ENCODE measurements at places on chromosomes 5 and 9.

GRCh38 chr5:106680330-106680729 is 990.4 kb downstream of the EFNA5 start:
- no peak for DNase-seq

- DNase-seq: no peak
Measured at GRCh38 chr9:68523367-68523936, 17.2 kb downstream of the TMEM252 start.

DNA sequence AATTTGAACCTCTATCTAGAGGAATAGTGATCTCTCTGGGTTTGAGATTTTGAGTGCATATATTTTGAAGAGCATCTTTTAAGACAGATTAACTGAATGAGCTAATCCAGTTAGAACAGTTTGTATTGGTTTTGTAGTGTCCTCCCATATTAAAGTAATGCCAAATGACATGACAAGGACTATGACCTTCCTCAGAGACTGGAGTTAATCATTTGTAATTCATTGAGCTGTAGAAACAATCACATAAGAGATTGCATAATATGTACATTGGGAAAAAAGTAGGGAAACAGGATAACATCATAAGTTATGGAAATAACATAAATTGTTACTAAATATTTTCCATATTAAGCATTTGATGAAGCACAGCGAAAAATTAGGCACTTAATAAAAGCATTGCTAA is 45.8 kb upstream of the PRDM9 start:
- DNase-seq: no peak

DNA sequence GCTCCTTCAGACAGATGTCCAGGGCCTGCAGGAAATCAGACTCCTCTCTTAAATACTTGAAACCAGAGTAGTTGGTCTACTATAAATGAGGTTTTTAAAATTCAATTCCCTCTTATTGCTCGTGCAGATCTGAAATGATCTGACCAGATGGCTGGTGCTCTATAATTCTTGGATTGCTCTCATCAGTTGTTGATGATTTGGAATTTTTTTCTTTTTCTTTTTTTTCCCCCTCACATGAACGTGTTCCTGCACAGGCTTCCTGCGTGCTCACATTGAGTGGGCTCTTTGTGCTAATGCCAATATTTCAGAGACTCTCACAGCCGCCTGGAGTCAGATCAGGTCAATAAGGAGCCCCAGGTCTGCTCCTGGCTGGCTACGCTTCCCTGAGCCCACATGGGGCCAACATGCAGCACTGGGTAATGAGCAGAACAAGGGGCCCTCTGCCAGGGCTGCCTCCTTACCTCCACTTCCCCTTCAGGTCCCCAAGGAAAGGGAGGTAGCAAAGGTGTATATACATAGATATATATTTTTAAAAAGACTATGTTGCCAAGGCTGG is 82.0 kb downstream of the SIL1 start:
- DNase-seq: no peak

- no peak for DNase-seq
Measured at GRCh38 chr9:127682351-127683136, 24.2 kb upstream of the CFAP157 start.

- no peak for DNase-seq
Measured at GRCh38 chr9:33893861-33894260, 76.9 kb downstream of the UBE2R2 start.

DNA sequence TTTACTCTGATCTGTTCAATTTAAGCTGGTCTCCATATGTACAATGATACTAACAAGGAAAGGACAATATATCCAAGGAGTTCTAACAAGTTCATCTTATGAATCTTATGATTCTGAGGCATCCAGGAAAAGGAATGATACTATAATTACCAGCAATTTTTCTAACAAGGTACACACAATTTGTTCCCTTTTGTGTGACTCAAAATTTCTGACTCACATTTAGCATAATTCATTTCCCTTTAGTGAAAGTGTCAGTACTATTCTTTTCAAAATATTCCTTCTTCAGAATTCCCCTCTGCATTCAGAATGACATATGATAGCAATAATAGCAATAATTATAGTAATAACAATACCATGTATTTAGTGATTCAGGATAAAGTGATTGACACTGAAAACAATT is 594.8 kb downstream of the DMRTA1 start:
- no peak for DNase-seq

GRCh38 chr9:118034701-118035100 is 330.5 kb downstream of the TLR4 start:
- DNase-seq: no peak

DNA sequence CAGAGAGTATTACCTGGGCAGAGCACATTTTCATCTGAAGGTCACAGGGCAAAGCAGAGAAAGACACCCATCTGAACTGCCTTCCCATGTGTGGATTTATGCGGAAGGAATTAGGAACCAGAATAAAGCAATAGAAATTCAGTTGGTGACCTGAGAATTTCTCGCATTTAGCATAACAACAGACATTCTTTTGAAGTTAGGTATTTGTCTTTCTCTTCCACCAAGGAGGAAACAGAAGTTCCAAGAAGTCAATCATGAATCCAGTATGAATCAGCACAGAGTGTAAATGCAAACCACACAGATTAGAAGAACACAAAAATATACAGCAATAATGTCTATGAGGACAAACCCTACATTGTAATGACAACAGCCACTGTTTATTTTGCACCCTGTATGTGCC is 515.2 kb upstream of the BRINP1 start:
- DNase-seq: no peak

DNA sequence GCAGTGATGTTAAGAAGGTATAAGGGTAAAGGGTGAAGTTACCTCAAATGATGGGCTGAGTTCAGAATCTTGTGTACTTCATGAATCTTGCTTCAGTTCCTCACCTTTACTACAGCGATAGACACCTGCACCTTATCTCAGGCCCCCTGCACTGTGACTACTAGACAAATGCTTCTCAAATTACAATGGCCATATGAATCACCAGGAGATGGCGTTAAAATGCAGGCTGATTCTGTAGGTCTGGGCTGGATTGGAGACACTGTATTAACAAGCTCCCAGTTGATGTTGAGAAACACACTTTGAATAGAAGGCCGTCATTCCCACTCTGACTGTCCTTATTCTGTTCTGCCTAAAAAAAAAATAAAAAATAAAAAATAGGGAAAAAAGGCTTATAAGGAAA is 29.8 kb downstream of the TARS1 start:
- no peak for DNase-seq

GRCh38 chr9:10235376-10235775 is 377.4 kb downstream of the PTPRD start:
- DNase-seq: no peak

GRCh38 chr9:21668516-21668915 is 133.9 kb upstream of the MTAP start:
- no peak for DNase-seq

DNA sequence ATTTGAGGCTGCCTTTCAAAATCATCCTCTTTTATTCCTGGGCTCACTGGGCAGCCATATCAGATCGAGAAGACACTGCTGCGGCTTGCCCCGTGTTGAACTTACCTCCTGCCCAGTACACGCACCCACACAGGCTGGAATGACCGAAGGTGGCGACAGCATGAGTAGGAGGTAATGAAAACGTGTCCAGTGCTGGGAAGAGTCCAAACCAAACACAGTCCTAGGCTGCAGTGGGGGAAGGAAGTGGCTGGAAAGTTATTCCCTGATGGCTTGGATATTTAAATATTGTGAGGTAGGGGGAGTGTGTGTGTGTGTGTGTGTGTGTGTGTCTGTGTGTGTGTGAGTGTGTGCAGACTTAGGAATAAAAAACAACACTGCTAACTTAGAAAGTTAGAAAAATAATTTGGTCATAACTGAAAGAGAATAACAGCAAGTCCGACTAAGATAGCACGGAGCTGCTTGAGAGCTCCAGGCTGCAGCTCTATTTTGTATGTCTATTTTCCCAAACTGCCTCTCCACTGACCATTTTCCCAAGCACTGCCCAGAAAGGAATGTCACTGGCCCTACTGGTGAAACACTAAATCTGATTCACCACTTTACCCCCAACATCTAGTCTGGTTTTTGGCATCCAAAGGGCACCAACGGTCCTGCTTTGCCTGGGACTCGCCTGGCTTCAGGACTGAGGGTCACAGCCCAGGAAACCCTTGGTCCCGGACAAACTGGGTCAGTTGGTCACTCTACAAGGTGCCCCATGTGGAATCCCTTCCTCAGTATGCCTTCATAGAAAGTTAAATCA is 41.2 kb downstream of the ANKH start:
- DNase-seq: no peak

- no peak for DNase-seq
Measured at GRCh38 chr9:25449503-25449902, 228.7 kb downstream of the TUSC1 start.

- peak; percentile 69 for DNase-seq
Measured at GRCh38 chr9:34546834-34547827, 24.3 kb upstream of the ENHO start.

DNA sequence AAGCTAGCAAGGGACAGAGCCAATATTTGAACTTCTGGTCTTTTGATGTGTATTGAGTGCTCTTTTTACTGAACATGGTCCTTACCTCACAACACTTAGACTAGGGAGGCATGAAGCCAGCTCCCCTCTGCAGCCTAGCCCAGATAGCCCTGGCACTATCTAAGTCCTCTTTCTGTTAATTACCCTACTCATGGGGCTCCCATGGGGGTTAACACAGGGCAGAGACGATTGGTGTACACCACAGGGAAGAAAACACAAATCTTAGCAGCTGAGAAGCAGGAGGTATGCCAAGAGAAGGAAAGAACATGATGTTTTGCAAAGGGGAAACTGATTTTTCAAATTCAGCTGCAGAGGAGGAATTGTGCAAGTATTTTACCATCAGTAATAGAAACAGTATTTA is 383.8 kb downstream of the TMEM232 start:
- DNase-seq: no peak

DNA sequence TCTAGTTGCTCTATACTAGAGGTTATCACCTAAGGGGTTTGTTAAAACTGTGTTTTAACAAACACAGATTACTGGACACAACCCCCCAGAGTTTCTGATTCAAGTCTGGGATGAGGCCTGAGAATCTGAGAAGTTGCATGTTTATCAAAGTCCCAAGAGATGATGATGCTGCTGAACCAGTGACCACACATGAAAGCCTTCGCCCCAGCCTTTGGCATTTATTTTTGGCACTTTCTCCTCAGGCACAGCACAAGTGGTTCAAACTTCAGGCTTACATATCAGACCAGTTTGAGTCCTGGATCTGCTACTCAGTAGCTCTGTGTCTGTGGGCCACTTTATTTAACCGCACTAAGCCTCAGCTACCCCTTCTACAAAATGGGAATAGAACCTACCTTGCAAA is 407.2 kb upstream of the PIK3R1 start:
- no peak for DNase-seq

DNA sequence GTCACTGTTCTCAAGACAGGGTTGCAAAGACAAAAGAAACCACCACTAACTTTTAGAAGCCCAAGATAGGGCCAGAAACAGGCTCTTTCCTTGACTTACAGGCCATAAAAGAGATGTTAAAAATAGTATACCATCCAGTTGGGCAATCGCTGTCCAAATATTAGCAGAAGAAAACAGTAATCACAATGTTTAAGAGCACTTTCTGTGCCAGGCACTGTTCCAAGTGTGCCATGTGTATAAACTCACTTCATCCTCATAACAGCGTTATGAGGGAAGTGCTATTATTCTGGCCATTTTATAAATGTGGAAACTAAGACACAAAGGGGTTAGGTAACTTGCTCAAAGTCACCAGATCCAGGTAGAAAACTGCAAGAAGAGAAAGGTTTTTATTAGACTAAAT is 111.7 kb downstream of the KCNN2 start:
- no peak for DNase-seq

- DNase-seq: no peak
Measured at GRCh38 chr5:68708842-68709170, 385.0 kb upstream of the SLC30A5 start.

- DNase-seq: no peak
Measured at GRCh38 chr5:59268756-59269415, 624.6 kb downstream of the PDE4D start.

DNA sequence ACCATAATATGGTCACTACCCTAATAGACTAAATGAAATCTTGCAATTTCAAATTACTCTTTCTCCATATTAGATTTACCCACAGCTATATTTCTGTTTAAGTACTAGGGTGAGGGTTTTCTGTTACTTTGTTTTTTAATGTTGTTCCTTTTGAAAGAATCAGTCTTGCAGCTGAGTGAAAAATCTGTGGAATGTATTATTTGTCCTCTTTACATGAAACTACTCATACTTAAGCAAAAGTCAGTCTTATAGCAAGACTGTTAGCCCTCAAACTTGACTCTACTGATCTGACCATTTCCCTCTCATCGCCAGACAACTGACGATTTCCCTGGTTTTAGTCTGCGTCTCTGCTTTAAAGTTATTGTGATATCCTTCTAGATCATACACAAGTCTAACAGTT is 84.0 kb downstream of the PIK3R1 start:
- DNase-seq: no peak

- peak; percentile 79 for DNase-seq
Measured at GRCh38 chr9:104927912-104928740, at the start of gene ABCA1. TSS of gene ABCA1 (minus strand) at chr9:104928155. CDS start at chr9:104903679, 24,476 bp downstream.

GRCh38 chr5:135195270-135195608 is 161.2 kb upstream of the PITX1 start:
- DNase-seq: peak; percentile 22

DNA sequence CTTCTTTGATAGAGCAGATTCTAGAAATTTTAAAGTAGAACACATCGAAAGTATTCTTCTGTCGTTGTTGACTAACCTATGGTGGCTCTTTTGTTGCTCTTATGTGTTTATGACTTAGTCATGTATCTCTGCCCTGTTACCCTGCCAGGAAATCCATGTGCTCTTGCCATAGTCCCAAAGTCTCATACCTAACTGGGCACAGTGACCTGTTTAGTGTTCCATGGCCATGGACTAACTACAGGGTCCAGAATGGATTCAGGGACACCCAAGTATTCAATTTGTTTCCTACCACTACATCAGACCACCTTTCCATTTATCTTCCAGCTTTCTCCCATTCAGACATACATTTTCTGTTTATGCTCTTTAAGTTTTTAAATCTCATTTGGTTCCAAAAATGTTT is 18.0 kb downstream of the SLC44A1 start:
- no peak for DNase-seq

DNA sequence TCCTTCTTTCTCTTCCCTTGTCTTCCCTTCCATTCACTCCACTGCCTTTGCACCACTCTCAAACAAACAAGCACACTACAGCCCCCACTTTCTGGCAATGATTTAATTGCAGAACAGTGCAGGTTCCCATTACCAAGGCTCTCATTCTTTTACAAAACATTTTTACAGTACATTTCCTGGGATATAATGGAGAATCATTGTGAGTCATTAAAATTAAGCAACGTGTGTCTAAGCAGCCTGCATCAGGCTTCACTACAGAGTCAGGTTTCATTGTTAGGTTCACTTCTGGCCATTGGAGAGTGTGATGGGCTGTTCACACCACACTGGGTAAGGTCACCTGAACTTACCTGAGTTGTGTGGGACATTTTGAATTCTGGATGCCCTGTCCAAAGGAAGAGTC is 303.5 kb downstream of the TRIM32 start:
- no peak for DNase-seq

- DNase-seq: no peak
Measured at GRCh38 chr5:177097016-177097985, 10.6 kb downstream of the FGFR4 start.
